Activated CD4-positive, alpha-beta T cell treated with anti-CD3 and anti-CD28 coated beads, Interleukin-2, amount 10 ng/mL, durations not matched to agents 24 days and 14 days (primary cell): ENCODE measurements at places on chromosomes 7 and 10.

GRCh38 chr7:151756076-151756731 is 120.7 kb downstream of the PRKAG2 start:
- peak; percentile 83 for DNase-seq

DNA sequence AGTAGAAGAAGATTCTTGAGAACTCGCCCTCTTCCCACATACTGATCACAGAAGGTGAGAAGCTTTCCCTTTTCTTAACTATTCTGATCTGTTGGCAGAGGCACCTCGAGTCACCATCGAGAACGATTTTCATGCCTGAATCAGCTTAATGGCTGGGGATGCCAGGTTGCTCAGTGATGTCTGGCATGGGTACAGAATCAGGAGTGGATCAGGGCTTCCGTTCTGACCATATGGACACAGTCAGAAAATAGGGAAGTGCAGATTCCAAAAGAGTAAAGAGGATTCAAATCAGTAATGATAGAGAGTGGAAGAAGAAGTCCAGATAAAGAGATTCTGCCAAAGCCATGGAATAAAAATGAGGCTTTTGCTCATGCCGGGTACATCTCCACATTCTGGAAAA is 52.0 kb upstream of the GRB10 start:
- no peak for DNase-seq

DNA sequence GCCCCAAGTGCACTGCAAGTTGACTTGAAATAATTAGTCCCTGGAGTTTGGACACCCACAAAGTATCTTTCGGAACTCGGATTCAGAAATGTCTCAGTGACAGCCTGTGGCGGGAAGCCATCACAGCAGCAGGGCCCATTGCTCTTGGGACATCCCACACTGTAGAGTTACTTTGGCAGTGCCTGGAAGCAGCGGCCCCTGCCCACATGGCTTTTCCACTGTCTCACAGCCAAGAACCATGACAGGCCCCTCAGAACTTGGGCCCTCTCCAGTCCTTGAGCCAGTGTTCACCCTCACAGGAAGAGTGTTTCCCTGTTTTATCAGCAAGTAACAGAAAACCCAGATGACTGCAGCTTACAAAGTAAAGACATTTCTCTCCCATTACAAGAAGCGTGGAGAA is 477.0 kb upstream of the GALNT17 start:
- DNase-seq = no peak

GRCh38 chr7:14754631-14755030 is 147.9 kb downstream of the DGKB start:
- no peak for DNase-seq

DNA sequence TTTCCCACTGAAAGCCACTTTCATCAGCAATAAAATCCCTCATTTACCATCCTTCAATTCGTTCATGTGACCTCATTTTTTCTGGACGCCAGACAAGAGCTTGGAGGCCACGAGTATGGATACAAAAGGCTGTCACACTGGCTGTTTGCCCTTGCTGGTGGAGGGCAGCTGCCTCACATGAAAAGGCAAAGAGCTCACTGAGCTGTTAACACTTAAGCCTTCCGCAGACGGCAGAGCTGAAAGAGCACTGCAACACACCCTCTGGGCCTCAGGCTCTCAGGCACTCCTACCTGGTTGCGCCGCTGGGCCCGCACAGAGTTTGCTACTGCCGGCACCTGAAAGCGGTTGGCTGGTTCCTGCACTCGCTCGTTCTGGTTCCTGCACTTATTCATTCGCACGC is 193.5 kb downstream of the CFTR start:
- no peak for DNase-seq

GRCh38 chr7:108824840-108825580 is 255.3 kb downstream of the DNAJB9 start:
- no peak for DNase-seq

- no peak for DNase-seq
Observed at GRCh38 chr7:30912986-30913811, 1.5 kb downstream of the AQP1 start.

GRCh38 chr10:109922358-109922975 is 844 bp downstream of the XPNPEP1 start:
- peak; percentile 63 for DNase-seq

DNA sequence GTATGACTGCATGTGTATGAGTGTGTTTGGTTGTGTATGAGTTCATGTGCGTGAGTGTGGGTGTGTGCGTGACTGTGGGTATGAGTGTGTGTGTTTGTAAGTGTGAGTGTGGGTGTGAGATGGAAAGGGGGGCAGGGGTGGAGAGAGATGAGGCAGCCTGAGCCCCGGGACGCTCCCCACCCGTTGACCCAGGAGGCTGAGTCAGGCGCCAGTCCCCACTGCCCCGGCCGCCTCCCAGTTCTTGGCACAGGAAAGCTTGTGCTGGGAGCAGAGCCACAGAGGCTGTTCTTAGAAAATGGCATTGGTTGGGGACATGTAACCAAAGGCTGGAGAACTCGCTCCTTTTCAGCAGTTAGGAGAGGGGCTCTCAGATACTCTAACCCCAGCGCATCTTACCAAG is 27.8 kb upstream of the NUB1 start:
- no peak for DNase-seq

DNA sequence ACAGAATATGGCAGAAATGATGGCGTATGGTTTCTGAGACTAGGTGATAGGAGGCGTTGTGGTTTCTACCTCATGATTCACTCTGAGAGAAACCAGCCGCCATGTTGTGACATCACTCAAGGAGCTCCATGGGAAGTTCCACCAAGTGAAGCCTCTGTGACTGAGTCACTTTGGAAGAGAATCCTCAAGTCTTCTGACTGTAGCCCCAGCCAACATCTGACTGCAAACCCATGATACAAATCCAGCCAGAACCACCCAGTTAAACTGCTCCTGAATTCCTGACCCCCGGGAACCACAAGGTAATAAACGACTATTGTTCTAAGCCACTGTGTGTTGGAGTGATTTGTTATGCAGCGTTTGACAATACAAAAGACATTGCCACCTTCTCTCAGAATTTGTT is 91.1 kb upstream of the CARD11 start:
- DNase-seq = no peak

GRCh38 chr7:32093415-32094408 is 23.5 kb upstream of the PDE1C start:
- DNase-seq = no peak

- no peak for DNase-seq
Observed at GRCh38 chr7:91759205-91759863, 121.2 kb downstream of the MTERF1 start.

DNA sequence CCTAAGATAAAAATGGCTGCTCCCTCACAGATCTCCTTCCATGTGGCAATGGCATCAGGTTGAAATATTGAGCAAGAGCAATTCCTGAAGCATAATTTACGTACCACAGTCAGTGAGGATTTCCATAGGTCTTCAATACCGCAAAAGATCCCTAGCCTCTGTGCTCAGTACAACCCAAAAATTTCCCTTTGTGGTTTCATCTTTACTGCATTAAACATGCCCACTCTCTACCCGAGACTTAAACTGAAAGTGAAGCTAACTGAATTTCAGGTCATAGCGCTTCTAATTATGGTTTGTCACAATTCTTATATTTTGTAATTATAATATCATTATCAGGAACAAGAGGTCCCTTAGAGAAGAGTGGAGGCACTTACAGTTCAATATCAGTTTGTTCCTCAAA is 1071.1 kb downstream of the XPNPEP1 start:
- no peak for DNase-seq

DNA sequence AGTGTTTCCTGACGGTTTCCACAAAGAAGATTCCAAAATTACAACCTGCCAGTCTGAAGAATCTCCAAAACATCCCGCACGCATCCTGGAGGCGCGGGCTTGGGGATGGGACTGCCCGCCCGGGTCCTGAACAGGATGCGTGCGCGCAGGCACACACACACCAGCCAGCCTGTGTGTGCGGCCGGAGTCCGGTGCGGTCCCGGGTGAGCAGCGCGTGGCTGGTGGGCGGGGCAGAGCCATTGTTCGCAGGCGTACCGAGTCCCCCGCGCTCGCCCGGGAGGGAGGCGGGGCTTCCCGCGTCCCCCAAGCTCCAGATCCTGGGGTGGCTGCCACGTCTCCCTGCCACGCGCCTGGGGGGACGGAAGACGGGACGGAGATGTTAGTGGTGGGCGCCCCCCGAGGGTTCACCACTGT is 675 bp upstream of the SCD start:
- peak; percentile 93 for DNase-seq

- no peak for DNase-seq
Observed at GRCh38 chr10:119292968-119293760, 85.8 kb downstream of the GRK5 start.

DNA sequence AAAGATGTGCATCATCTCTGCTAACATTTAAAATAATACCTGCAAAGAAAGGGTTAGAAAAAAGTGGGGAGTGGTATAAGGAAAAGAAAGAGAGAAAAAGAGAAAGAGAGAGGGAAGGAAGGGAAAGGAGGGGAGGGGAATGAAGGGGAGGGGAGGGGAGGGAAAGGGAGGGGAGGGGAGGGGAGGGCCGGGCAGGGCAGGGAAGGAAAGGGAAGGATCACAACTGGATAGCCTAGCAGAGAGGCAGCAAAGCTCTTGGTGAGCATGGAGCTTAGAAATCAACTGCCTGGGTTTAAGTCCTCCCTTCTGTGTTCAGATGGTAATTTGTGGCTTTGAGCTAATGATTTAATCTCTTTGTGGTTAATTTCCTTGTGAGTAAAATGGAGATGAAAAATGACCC is 5.4 kb upstream of the FAM237B start:
- DNase-seq = no peak

- peak; percentile 48 for DNase-seq
Observed at GRCh38 chr7:148800677-148801076, 83.4 kb downstream of the EZH2 start.

DNA sequence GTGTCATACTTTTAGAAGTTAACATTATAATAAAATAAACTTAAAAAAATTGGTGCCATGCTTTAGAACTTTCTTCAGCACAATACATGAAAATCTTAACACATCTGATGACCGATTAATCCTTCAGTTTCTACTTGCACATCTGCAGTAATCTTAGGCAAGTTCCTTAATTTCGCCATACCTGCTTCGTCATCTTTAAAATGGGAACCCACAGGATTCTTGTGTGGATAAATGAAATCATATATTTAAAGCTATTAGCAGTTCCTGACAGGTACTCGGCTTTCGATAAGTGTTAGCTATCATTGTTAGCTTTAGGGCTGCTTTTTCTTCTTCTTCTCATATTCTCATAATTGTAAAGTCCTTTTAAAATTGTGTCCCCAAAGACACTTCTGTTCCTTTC is 907 bp upstream of the VPS50 start:
- DNase-seq = no peak

DNA sequence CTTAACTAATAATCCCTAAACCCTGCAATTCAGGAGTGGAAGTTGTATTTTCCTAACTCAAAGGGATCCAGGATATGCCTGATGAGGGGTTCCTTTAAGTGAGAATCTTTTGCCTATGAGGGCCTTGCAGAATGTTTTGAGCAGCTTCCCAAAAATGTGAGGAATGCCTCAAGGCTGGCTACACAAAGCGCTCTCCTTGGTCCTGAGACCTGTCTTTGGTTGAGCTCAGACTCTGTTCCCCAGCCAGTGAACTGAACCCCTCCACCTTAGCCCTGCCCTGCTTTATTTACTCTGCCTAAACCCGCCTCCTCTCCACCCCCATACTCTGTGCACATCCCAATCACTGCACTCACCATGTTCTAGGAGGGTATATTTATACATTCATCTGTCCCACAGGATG is 108.6 kb downstream of the NRCAM start:
- DNase-seq = no peak

DNA sequence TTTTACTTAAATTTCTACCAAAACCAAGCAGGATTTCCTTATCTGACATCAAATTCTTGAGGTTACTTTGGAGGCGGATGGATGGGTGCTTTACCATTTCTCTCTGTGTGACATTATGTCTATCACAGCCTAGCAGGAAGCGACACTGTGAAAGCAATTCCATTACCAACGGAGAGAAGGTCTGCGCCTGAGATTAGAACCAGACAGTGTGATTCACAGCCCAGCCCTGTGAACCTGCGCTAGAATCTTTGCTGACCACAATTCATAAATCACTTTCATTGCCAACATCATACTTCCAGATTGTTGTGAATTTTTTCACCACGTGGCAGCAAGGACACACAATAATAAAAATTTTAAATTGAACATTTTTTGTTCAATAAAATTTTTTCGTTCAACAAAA is 126.5 kb downstream of the CUBN start:
- DNase-seq = peak; percentile 90

DNA sequence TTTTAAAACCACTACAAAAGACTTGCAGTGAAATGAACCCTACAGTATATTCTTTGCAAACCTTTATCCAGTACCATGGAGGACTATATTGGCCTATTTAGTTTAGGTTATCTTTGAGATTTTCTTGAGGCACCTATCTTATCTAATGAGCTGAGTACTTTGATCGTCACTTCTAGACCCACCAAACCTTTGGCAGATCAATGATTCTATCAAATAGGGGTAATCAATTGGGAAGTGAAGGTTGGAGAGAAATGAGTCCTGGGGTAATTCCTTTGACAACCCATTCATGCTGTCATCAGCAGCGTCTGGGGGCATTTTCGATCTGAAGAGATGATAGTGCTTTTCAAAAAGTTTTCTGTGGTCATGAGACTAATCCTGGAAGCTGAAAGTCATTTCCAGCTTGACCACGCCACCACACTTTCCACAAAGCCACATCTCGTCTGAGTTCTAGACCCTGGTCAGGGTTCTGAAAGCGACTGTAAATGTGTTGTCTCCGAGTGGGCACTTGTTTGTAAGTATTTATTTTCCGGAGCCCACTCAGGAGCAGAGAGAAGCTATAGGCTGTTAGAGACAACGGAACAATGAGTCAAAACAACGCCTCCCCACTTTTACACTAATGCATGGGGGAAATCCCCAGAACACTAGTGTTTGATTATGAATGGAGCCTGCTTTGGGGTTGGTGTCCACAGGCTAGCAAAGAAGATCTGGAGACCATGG is 4.8 kb downstream of the EGR2 start:
- peak; percentile 90 for DNase-seq

- DNase-seq = no peak
Observed at GRCh38 chr10:113612154-113612553, 51.7 kb downstream of the NRAP start.

DNA sequence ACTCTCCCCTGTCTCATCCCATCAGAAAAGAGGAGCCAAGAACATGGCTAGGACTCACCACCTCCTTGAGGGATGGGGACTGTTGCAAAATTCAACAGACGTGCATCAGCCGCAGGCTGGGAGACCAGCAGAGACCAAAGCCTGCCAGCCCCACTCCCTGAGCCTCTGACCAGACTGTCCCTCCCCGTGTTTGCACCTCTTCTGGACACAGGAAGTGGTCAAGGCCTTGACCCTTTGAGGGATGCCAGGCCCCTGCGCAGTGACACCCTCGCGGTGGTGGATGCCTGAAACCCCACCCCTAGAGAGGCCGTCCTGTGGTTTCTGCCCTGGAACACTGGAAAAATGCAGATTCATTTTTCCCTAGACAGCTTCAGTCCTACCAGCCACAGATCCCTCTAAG is 128.4 kb upstream of the TCF7L2 start:
- no peak for DNase-seq

GRCh38 chr7:80884511-80885195 is 34.2 kb downstream of the SEMA3C start:
- DNase-seq = no peak

DNA sequence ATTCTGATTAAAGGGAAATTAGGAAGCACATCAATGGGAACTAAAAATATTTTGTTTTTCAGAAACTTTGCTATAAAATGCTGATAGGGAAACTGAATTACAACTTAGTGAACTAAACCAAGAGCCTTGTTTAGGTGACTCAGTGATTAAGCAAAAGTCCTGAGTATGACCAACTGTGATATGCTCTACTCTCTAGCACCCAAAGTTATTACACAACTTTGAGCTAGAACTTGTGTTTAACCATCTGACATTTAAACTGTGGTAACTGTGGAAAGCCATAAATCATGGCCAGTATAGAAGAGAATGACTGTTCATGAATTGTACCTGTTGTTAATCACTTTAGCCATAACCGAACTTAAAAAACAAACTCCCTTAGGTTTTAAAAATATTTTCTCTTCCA is 127.4 kb downstream of the ZNF365 start:
- no peak for DNase-seq
